Putamen (tissue), 1 donor: ENCODE measurements at places on chromosomes 3 and 15.

GRCh38 chr3:2099028-2099671, 484 bp downstream of the CNTN4 start:
- peak; percentile 20 for DNase-seq

GRCh38 chr3:65080432-65080831, 392.6 kb upstream of the ADAMTS9 start:
- no peak for DNase-seq

DNA sequence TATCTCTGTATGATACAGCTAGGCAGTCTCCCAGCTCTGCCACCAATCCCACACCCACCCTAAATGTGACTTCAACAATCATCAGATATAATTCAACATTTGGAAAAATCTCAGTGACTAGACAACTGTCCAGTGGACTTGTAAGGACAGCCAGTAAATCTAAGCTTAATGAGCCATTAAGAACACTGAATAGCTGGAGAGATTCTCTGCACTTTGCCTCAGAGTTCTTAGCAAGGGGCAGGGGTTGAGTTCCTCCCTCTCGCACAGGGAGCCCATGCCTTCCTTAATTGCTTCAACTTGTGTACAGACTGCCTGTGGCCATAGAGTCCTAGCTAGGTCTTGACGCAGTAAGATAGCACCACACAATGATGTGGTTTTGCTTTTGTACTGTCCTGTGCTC, 15.6 kb downstream of the MEX3B start:
- no peak for DNase-seq

- DNase-seq = no peak
Measured at GRCh38 chr3:180284331-180285110, 247.8 kb upstream of the PEX5L start.

- no peak for DNase-seq
Measured at GRCh38 chr3:197882586-197882985, 67.4 kb upstream of the RPL35A start.

DNA sequence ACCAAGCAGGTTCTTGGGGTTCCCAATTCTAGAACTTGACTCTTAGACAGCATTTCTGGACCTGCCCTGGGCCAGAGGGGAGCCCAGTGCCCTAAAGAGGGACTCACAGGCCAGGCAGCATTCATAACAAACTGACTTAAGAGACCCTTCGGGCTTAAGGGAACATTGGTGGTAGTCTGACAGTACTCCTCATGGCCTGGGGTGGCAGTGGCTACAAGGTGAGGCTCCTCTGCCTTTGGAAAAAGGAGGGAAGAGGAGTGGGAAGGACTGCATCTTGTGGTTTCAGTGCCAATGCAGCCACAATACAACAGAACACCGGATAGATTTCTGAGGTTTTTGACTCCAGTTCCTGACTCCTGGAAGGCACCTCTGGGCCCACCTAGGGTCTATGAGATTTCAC, 172.2 kb upstream of the STRIT1 start:
- no peak for DNase-seq

- DNase-seq = no peak
Measured at GRCh38 chr15:80549654-80550053, 145.5 kb upstream of the ABHD17C start.

GRCh38 chr15:63999177-63999576, 47.1 kb downstream of the DAPK2 start:
- no peak for DNase-seq

DNA sequence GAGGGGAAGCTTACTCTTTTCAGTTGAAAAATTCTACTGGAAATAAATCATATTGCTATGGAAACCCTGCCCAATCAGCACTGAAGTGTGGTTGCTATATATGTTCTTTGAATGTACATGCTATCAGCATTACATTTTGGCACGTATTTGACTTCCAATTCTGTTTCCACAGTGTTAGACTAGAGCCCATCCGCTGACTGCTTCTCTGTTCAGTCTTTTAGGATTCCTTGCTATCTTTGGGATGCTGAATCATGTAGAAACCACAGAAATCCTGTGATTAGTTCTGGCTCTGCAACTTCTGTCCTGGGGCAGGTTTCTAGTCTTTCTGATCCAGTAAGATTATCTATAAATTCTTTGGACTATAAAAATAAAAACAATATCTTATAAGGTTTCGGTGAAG, 128.2 kb upstream of the SLC7A14 start:
- DNase-seq = no peak

DNA sequence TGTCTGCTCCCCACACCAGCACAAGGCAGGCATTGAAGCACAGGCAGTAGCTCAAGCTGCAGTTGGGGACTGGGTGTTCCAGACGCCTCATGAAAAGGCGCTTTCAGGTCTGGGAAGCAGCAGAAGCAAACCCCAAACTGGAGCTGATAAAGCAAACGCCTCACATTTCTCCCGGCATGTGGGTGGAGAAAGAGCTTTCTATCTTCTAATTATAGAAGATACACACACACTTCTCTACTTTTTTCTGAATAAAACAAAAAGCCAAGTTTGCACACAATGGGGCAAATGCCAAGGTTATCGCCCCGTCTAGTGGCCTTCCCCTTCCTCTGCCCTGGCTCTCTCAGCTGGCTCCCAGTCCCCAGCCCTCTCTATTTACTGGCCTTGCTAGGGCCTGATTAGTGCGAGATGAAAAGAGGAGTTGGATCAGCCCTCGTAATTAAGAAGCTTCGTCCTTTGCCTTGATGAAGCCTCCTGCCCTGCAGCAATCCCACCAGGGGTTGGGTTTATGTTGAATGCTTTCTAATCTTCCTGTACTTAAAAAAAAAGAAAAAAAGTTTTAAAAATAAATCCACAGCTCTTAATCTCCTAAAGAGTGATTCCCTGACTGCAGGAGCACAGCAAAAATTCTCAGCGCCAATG, 120.2 kb downstream of the MEGF11 start:
- DNase-seq = peak; percentile 79

GRCh38 chr3:155598671-155599070, 146.2 kb downstream of the PLCH1 start:
- no peak for DNase-seq

GRCh38 chr3:169777822-169778221, 4.6 kb downstream of the MYNN start:
- no peak for DNase-seq

DNA sequence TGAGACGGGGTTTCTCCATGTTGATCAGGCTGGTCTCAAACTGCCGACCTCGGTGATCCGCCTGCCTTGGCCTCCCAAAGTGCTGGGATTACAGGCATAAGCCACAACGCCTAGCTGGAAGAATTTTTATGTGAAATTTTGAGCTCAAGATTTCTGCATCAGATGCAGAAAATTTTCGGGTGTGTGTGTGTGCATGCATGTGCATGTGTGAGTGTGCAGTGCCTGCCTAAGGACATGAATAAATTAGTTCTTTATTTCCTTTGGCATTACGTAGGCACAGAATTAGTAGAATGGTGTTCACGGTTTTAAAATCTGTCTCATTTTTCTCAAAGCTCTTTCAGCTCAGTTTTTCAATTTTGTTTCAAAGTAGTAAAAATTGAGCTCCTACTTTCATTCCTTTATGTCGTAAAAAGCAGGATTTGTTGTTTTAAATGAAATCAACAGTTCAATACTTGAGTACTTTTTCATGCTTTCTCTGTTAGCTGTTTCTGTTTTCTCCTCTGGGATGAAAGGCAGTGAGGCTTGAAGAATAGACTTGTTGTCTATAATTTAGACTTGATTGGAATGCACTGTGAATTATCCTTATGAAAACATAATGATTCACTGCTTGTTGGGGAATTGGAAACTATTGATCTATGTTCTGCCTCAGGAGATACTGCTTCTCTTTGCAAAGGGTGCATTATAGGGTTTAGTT, 23.3 kb upstream of the RAB11A start:
- DNase-seq = no peak

DNA sequence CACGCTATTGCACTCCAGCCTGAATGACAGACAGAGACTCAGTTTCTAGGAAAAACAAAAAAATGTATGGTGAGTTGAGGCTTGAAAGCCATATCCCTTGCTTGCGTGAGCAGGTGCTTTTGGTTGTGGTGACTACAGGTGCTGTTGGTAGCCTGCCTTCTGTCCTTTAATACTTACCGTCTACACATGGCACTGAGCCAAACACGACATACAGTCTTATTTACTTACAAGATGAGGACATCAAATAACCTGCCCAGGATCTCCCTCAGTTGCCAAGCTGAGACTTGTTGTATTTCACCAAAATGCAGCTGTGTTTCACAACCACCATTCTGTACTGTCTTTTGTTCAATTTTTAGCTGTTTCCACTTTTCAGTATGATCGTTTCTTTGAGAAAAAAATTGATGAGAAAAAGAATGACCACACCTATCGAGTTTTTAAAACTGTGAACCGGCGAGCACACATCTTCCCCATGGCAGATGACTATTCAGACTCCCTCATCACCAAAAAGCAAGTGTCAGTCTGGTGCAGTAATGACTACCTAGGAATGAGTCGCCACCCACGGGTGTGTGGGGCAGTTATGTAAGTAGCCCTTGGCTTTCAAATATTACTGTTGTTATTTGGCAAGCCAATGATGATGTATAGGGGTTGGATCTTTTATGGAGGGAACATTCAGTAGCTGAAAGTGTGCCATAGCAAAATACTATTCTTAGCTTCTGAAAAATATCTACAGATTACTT, 6.5 kb downstream of the ALAS1 start:
- DNase-seq = no peak

DNA sequence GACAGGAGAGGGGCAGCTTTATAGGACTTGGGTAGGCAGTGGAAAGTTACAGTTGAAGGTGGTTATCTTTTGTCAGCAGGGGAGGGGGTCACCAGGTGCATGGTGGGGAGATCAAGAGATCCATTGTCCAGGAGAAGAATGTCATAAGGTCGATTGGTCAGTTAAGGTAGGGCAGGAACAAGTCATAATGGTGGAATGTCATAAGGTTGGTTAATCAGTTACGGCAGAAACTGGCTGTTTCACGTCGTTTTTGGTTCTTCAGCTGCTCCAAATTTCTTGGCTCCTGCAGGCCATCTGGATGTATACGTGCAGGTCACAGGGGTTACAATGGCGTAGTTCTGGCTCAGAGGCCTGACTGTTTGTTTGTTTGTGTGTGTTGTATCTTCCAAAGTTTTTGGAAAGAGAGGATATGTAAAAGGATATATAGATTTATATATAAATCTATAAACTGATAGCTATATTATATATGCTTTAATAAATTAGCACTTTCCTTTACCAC, 565.1 kb downstream of the ZNF385D start:
- DNase-seq = no peak

DNA sequence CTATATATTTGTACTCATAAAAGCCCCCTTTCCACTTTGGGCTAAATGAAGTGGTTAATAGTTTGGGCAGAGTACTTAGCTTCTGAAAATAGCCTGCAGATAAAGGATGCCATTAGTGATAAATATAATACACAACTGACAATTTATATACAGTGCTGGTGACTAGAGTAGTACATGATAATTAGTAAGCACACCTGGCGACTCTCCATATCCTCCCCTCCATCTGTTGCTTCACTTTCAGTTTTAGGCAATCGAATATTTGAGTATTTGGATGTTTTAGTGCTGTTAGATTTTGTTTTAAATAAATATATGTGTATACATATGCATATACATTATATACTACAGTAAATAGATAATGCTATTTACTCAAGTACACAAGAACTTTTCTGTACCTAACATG, 35.9 kb upstream of the CHMP2B start:
- DNase-seq = no peak

DNA sequence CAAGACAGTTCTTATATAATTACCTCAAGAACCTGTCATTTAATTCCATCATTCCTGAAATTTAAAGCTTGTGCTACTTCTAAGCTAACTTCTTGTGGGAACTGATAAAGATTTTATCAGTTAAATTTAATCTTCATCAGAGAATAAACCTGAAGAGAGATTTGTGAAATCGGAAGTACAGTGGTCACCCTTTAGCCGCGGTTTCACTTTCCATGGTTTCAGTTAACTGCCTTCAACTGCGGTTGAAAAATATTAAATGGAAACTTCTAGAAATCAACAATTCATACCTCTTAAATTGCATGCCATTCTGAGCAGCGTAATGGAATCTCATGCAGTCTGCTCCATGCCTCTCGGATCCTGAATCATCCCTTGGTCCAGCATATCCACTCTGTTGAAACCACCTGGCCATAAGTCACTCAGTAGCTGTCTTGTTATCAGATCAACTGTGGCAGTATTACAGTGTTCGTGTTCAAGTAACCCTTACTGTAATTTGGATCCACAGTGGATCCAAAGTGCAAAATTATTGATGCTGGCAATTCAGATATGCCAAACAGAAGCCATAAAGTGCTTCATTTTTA, 626.1 kb downstream of the CADM2 start:
- no peak for DNase-seq

DNA sequence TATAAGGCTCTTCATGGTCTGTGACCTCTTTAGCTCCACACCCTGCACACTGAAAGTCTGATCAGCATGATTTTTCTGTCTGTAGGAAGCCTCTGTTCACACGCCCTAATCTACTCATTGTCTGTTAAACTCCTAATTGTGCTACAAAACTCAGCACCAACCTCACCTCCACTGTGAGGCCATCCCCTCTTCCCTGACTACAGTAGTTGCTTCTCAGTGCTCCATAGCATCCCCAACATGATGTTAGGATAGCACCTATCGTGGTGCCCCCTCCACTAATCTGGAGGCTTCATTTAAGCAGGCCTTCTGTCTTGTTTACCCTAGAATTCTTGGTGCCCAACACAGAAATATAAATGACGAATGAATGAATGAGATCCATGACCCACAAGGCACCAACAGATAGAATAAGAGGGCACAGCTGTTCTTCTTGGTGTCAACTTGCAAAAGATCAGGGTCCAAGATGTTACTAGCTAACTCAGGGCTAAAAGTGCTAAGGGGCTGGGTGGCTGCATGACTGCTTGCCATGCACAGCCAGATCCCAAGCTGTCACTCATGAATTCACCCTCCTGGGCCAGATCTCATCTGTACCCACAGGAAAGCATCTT, 55.2 kb upstream of the HEG1 start:
- no peak for DNase-seq
